Left renal pelvis (tissue), 4 donors: ENCODE measurements at places on chromosomes 12 and 14.

GRCh38 chr12:24697295-24697694 is 251.6 kb downstream of the BCAT1 start:
- no peak for DNase-seq

DNA sequence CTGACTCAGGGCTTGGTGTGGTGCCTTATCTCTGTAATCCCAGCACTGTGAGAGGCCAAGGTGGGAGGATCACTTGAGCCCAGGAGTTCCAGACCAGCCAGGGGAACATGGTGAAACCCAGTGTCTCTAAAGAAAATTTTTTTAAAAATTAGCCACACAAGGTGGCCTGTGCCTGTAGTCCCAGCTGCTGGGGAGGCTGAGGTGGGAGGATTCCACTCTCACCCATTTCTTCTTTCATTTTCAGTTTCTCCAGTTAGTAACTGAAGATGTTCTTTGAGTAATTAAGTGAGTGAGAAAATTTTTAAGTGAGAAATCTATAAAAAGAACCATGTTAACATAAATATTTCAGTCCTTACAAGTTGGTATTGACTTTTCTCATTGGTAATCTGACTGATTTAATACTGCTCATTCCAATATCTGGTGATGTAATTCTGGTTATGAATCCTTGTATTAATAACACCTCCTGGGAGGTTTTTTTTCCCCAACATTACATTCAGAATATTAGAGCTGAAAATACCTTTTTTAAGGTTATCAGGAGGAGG is 6.1 kb downstream of the METTL3 start:
- DNase-seq = no peak

DNA sequence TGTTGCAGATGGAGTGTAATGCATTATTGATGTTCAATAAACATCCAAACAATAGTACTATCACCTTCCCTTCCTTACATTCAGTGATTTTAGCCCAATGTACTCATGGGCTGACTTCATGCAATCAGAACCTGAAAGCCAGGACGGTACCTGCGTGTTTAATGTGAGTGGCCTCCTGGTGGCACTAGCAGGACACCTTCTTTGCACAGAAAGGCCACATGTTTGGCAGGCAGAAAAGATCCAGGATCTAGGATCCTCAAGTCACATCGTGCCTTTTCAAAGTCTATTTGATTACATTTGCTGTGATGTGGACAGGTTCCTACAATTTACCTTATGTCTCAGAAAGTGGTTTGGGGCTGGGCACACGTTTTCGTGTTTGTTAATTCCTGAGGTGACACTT is 82.9 kb downstream of the NEDD1 start:
- no peak for DNase-seq

DNA sequence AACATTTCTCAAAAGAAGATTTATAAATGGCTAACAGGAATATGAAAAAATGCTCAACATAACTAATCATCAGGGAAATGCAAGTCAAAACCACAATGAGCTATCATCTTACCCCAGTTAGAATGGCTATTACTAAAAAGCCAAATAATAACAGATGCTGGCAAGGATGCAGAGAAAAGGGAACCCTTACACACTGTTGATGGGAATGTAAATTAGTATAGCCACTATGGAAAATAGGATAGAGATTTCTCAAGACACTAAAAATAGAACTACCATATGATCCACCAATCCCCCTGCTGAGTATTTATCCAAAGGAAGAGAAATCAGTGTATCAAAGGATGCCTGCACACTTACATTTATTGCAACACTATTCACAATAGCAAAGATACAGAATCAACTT is 58.3 kb downstream of the GUCY2C start:
- DNase-seq = no peak

- no peak for DNase-seq
Observed at GRCh38 chr12:108284163-108284562, 54.9 kb downstream of the CMKLR1 start.

DNA sequence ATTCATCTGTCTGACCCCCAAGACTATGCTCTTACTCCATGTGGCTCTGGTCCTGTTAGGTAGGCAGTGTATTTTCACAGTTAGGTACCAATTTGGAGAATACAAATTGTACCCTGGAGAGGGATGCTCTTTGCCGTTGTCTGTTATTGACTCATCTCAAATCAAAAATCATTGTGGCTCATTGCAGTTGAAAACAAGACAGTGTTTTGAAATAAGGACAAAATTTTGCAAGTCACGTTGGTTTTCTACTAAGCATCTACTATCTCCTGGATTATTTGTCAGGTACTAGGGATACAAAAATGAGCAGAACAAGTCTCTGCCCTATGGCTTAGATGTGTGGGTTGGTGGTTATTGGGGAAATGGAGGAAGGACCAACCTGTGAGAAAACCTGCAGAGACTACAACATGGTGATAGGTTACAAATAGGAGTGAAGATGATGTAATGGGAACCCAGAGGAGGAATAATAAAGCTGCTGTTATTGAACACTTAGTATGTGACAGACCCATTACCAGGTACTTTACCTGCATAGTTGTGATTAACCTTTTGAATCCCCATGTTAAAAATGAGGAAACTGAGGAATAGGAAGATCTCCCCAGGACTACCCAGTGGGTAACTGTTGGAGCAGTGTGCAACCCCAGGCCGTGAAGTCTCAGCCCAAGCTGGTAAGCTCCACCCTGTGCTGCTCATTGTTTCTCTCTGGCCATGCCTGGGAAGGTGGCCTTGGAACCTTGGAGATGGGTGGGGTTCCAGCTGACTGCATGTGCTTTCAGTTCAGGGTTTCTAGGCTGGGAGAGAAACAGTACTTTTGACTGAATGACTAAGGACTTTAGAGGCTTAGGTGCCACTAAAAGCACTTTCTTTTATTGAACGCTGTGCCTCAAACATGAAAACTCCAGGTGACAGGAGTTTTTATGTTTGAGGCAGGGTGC is 72.9 kb upstream of the SRSF5 start:
- no peak for DNase-seq

GRCh38 chr12:72010356-72010755 is 71.7 kb downstream of the TPH2 start:
- DNase-seq = no peak

GRCh38 chr14:29861996-29862395 is 65.7 kb downstream of the PRKD1 start:
- DNase-seq = no peak

- DNase-seq = no peak
Observed at GRCh38 chr12:95637471-95638155, 86.3 kb upstream of the USP44 start.

DNA sequence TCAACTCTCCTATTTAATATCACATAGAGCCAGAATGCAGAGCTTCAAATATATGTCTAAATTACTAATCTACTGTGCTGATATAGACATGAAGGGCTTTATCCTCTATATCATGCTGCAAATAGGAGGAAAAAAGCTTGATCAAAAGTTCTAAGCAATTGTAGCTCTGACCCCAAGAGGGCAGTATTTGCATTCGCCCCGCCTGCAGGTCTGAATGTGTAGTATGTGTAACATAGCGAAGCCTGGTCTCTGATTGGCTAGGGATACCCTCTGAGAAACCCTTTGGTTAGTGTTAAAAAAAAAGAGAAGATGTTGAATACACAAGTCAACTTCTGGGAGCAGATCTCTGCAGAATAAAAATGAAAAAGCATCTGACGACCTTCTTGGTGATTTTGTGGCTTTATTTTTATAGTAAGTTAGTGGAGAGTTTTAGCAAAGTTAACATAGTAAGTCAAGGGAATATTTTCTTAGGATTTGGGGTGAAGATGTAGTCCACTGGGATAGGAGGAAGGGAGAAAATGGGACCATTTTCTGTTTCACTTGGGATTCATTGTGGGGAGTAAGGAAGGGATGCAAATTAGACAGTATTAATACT is 151.6 kb upstream of the OR4E1 start:
- no peak for DNase-seq

DNA sequence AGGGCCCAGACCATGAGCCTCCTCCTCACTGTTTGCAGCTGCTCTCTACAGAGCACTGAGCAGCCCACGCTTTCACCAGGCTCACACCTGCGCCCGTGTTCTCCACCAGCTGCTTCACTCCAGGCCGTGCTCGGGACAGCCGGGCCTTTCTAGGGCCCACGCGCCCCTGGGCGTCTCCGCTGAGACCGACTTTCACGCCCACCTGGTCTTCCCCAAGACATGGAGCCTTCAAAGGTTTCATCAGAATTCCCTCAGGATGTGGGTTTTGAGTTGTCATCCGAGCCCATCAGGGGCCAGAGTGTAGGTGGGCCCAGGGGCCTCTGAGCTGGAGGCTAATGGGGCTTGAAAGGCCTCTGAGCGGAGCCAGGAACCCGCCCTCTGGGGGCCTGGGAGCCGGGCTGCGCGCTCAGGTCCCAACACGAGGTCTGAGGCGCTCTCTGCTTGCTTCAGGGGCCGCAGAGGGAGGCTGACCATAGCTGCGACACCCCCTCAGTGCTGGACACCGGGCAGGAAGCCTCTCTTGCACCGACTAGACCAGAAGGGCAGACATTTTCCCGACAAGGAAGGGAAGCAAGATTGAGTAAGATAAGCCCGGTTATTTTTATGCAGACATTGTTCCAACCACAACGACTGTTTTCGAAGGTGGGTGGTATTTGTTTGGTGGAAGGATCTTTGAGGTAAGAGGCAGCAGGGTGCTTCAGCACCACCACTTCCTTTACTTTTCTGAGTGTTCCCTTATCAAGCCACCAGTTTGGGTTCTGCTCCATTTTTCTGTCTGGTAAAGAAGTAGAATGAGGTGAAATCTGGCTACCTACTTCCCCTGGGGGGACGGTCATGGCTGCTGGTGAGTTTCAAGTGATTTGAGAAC is 125.0 kb upstream of the FUT8 start:
- no peak for DNase-seq

DNA sequence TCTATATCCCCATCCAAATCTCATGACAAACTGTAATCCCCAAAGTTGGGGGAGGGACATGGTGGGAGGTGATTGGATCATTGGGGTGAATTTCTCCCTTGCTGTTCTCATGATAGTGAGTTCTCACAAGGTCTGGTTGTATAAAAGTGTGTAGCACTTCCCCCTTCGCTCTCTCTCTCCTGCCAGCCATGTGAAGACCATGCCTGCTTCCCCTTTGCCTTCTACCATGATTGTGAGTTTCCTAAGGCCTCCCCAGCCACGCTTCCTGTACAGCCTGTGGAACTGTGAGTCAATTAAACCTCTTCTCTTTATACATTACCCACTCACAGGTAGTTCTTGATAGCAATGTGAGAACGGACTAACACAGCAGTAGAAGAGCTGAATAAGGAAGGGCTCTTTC is 62.6 kb upstream of the VASH1 start:
- no peak for DNase-seq

- no peak for DNase-seq
Observed at GRCh38 chr14:60649875-60650372, 647 bp upstream of the SIX1 start.

- no peak for DNase-seq
Observed at GRCh38 chr12:106311139-106311538, 8.6 kb downstream of the TCP11L2 start.

GRCh38 chr14:102209224-102209966 is 69.7 kb downstream of the WDR20 start:
- DNase-seq = peak; percentile 52

GRCh38 chr14:68476212-68477109 is 316.4 kb downstream of the ZFP36L1 start:
- DNase-seq = no peak

DNA sequence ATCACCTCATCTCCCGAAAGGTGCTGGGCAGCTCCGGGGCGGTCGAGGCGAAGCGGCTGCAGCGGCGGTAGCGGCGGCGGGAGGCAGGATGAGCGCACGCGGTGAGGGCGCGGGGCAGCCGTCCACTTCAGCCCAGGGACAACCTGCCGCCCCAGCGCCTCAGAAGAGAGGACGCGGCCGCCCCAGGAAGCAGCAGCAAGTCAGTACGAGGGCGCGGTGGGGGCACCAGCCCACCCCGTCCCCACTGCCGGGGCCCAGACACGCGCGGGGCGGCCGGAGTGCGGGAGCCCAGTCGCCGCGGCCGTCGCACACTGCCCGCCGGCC is 862 bp downstream of the HMGA2 start:
- DNase-seq = no peak

DNA sequence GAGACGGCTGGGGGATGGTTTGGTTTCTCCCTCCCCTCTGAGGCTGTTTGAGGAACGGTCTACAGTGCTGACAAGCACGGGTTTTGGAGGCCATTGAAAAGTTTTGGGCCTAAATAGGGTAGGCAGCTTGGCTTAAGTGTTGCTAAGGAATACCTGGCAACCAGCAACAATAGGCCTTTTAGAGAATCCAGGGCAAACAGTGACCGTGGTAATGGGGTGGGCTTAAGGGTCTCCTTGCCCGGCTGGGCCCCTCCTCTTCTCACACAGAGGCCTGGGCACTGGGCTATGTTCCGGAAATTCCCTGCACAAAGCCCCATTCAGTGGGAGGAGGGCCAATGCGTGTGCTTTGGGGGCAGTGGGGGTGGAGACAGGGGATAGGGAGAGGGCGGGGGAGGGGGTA is 55.4 kb downstream of the ASCL1 start:
- no peak for DNase-seq

DNA sequence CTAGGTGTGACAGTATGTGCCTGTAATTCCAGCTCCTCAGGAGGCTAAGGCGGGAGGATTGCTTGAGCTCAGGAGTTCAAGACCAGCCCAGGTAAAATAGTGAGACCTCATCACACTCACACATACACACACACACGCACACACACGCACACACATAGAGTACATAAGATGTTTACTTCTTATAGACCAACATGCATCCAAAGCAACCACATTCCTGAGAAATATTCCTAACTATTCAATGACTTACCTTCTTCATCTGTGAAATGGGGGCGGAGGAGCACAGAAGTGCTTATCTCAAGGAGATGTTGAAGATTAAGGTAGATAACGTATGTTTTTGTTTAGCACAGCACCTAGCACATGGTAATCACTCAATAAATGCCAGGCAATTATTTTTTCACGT is 6.4 kb downstream of the NDUFA12 start:
- no peak for DNase-seq

- no peak for DNase-seq
Observed at GRCh38 chr12:2344476-2344875, 291.7 kb downstream of the CACNA1C start.
